ENCODE measurements at places on chromosomes 2 and 18. TPM values are rescaled to one million over a fixed set of nuclear protein-coding genes. Genes with fewer than 3 reads are reported as not detected.

Gene TUBA3E
- not detected for total RNA-seq

Gene AQP12B
- not detected for total RNA-seq

Gene AQP12A
- not detected for total RNA-seq

Gene SERPINB12
- total RNA-seq = not detected

Gene HTRA2
- 51.7 TPM for total RNA-seq

Gene CPO
- total RNA-seq = not detected

Gene POU3F3
- total RNA-seq = not detected

Gene GPR39
- not detected for total RNA-seq

Gene HOXD13
- not detected for total RNA-seq

Gene CROCC2
- not detected for total RNA-seq

Gene BUB1
- 11.0 TPM for total RNA-seq

Gene PLCL1
- total RNA-seq = 0.76 TPM

Gene CCDC148
- 0.13 TPM for total RNA-seq

Gene UBXN2A
- total RNA-seq = 8.5 TPM

Gene SKOR2
- total RNA-seq = not detected

Gene SEPTIN10
- total RNA-seq = 107 TPM

Gene CREG2
- total RNA-seq = 0.39 TPM

Gene RAD51AP2
- total RNA-seq = not detected

Gene LOXL3
- 2.0 TPM for total RNA-seq

Gene CFAP210
- total RNA-seq = not detected

Gene DYSF
- 47.2 TPM for total RNA-seq

Gene MC4R
- total RNA-seq = not detected

Gene SKA1
- total RNA-seq = 2.9 TPM

Gene CNDP1
- not detected for total RNA-seq

Gene PLCD4
- 1.4 TPM for total RNA-seq

Gene MSH6
- 19.1 TPM for total RNA-seq

Gene AGXT
- total RNA-seq = not detected

Gene IL1RL2
- total RNA-seq = 0.13 TPM

Gene MLPH
- total RNA-seq = not detected

Gene ARMC9
- total RNA-seq = 6.0 TPM

Gene CFLAR
- total RNA-seq = 86.8 TPM

Gene HEATR5B
- total RNA-seq = 28.6 TPM

Gene SERPINB11
- total RNA-seq = not detected

Gene DCC
- total RNA-seq = not detected

Gene SRD5A2
- total RNA-seq = not detected

Gene SERPINB13
- total RNA-seq = not detected

Gene CERKL
- not detected for total RNA-seq

Gene CLEC4F
- 0.13 TPM for total RNA-seq

Gene PLEKHH2
- total RNA-seq = under 0.01 TPM

Data from dermis microvascular lymphatic vessel endothelial cell (primary cell).